ENCODE measurements at places on chromosomes 3 and 15.

- peak; percentile 62 for DNase-seq
Measured at GRCh38 chr3:45509038-45509767, 85.3 kb upstream of the LIMD1 start.

GRCh38 chr3:45434996-45435395, 46.6 kb downstream of the LARS2 start:
- no peak for DNase-seq

- DNase-seq: no peak
Measured at GRCh38 chr3:111605493-111605892, 10.3 kb upstream of the ZBED2 start.

GRCh38 chr3:196985954-196986885, 17.6 kb upstream of the PIGZ start:
- no peak for DNase-seq

GRCh38 chr3:42489116-42489936, 13.1 kb upstream of the VIPR1 start:
- no peak for DNase-seq

Data from T-helper 2 cell treated with Interferon-gamma antibody and Interleukin-4, amounts not matched to agents 5 μg/mL and 100 μg/mL, for 36 hours (primary cell).